Common myeloid progenitor, CD34-positive (primary cell): ENCODE measurements at places on chromosomes 2 and 18.
A peak's percentile ranks its signal among the peaks of the same experiment; 100 is the strongest.

DNA sequence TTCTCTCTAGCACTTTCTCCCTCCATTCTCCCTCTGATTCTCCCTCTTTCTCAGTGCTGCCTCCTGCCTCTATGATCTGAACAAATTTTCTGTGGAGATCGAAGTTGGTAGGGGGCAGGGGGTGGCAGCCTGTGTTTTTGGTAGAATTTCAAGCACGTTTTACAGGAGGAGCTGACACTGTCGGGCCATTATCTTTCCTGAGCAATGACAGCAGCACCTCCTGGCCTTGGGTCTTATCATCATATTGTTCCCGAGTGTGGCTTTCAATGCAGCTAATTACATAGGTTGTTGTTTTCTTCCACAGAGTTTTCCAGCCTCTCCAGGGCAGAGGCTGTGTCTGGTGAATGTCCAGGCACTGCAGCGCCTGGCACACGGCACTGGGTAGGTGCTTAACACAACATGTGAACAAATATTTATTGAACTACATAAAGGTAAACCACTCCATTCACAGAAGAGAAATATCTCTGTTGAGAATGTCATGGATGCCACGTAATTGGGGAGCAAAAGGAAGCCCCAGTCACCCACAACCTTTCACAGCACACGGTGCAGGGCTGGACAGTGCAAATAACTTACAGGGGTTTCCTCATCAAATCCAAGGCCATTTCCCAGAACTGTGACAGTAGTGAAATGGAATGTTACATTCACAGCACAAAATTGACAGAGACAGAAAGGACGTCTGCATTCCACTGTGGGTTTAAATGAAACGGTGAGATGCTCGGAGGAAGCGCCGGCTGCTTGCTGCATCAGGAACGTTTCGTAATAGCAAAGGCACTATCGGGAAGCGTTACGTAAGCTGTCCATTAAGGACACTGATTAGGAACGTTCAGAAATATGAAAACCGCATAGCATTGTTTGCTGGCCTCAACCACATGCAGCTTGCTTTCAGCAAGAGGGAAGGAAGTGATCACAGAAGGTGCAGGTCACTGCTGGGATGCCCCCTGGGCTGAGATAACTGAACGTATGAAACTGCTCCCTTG is 6.5 kb upstream of the KCNG2 start:
- peak; percentile 98 for DNase-seq

DNA sequence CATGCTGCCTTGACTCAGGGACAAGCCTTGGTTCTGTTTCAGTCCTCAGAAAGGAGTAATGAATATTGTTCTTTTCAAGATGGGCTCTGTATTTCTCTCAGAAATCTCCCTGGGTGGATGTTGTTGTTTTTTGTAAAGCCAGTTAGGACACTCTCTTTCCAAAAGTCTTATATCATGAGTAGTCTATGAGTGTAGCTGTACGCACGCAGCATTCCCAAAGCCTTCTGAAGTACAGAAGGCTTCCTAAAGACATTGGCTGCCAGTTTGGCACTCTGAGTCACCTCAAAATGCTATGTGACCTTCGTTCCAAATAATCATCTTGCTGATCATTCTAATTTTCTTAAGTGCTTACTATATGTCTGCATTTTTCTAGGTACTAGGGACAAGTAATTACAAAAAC is 16.7 kb upstream of the GTF2A1L start:
- no peak for DNase-seq

- no peak for DNase-seq
Measured at GRCh38 chr2:203583701-203584100, 48.6 kb upstream of the RAPH1 start.

GRCh38 chr2:38528008-38528442 is 74.7 kb downstream of the HNRNPLL start:
- DNase-seq = peak; percentile 46

DNA sequence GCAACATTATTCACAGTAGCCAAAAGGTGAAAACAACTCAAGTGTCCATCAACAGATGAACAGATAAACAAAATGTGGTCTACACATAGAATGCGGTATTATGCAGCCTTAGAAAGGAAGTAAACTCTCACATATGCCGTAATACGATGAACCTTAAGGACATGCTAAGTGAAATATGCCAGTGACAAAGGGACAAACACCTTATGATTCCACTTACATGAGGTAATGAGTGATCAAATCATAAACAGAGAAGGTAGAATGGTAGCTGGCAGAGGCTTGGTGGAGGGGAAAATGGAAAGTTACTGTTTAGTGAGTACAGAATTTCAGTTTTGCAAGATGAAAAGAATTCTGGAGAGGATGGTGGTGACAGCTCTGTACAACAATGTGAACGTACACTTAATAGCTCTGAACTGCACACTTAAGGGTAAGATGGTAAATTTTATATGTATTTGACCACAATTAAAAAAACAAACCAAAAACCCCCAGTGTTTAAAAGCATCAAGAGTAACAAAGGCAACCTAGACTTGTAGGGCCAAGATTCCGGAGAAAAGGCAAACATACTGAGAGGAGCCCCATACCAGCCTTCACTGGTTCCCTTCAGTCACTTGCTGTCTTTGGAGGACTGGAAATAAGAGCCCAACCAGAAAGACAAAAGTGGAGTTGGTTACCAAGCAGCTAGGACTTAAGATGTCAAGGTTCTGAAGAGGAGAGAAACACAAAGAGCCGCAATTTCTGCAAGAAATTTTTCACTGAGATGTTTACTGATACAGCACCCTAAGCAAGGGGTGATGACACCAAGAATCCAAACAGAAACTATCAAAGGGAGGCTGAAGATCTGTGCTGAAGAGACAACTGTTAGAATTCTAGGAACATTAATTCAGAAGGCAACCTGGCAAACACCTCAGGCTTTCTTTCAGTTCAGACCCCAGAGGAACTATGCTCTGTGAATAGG is 61.3 kb downstream of the CUL3 start:
- peak; percentile 85 for DNase-seq

DNA sequence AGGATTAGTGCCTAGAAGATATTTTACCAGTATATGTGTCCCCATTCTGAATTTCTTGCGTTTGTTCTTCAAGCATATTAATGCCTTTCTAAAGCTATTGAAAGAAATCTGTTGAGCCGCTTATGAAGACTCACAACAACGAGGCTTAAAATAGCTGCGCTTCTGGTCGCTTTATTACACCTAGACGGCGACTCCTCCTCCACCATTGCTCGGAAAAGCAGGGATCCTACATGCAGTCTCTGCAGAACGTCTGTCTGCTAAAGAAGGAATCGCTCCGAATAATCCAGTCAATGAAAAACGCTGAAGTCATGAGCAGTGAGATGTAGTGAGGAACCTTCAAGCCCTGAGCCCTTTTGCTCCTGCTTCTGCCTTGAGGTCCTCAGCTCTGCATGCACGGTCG is 94.8 kb upstream of the ZNF516 start:
- DNase-seq = no peak

DNA sequence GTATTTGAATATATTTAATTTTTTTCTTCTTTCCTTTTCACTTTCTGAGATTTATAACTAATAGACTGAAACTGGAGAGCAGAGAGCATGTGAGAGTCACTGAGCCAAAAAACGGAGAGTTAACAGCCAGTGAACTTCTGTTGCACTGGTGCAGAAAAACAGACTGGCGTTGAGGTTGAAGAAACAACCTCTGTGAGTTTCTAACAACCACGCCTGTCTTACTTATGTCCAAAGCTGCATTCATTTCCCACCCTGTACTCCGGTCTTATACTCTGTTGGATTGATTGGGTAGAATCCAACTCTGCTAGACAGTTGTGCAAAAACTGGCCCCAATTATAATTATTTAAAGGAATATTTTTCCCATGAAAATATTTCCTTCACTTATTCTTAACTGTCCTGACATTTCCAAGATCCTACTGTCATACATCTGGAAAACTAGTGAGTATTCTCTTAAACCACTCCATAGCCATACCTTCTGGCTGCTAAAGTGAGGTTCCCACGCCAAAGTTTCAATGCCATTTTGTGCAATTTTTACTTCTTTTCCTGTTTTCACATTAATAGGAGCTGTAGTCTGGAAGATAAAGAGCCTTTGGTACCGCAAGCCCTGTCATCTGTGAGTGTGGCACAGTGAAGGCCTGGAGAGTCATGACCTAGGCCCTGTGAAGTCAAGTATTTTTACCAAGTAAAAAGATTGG is 9.4 kb downstream of the CYP1B1 start:
- DNase-seq = no peak

DNA sequence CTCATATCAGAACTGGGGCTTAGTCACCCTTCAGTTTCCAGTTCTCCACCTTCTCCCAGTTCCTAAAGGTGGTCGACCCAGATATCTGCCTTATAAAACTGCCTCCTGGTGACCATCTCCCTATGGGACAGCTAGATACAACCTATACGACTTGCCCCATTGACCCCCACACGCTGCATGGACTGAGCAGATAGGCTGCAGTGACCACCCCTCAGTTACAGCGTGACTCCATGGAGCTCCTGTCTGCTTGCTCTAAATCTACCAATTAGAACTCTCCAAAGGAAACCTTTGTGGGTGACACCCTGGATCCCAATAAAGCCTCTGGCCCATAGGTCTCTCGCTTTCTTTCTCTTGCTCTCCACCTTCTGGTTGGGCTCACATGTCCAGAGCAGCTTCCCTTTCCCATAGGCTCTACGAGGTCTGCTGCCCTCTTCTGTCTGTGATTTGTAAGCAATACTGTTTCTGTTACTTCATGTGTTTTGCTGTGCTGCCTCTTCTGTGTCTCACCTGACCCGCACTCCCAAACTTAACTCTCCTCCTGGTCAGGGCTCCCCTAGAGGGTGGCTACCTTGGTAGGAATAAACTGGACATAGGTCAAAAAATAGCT is 971.3 kb upstream of the FAM98A start:
- peak; percentile 31 for DNase-seq

DNA sequence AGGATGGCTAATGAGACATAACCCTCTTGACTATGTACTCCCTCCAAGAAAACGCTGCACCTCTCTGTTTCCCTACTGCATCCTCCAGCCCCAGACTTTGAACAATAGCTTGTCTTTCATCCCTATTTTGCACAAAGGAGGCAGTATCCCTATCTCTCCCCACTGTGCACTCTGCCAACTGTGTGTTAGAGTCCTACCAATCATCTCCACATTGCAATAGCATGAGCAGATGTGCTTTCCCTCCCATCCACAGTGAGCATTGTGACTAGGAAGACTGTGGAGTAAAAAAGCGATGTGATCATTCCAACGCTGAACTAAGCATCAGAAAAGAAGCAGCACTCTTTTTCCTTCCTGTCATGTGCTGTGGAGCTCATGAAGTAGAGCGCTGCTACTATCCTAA is 206.3 kb upstream of the GULP1 start:
- no peak for DNase-seq

GRCh38 chr18:41881285-41881684 is 73.7 kb upstream of the PIK3C3 start:
- no peak for DNase-seq

GRCh38 chr2:43170405-43171105 is 55.9 kb downstream of the ZFP36L2 start:
- no peak for DNase-seq

DNA sequence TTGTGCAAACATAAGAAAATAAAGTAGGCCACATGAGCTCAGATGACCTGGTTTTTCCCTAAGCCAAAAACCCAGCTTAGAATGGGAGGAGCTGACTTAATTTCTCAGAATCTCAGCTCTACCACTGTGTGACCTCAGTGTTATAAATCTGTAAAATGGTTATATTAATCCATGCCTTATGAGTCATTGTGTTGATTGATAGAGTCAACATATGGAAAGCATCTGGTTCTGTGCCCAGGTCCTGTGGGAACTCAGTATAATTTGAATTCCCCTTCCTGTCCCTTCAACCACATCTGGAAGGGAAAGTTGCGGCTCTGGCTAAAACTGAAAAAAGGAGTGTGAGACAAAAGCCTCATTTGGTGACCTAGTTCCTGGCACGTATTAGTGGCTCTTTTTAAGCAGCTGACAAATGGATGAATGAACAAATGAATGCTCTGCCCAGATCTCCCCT is 25.7 kb downstream of the TMEM177 start:
- DNase-seq = no peak

GRCh38 chr2:167962436-167963226 is 284.8 kb downstream of the STK39 start:
- DNase-seq = no peak

DNA sequence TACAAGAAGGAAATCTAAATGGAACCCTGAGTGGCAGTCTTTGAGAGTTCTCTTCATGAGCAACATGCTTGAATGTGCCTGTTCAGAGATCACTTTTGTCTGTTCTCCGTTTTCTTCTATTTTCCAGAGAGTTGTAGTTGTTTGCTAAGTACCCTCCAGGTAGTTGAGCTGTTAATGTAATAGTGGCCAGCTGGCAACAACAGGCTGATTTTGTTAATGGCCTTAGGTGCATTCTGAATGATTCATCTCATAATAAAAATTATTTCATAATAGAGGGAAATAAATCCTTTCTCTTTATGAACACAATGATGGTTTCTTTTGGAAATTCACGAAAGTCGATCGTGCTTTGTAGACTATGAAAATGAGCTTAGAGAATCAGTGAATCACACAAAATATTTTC is 136.8 kb downstream of the LRP1B start:
- DNase-seq = no peak

DNA sequence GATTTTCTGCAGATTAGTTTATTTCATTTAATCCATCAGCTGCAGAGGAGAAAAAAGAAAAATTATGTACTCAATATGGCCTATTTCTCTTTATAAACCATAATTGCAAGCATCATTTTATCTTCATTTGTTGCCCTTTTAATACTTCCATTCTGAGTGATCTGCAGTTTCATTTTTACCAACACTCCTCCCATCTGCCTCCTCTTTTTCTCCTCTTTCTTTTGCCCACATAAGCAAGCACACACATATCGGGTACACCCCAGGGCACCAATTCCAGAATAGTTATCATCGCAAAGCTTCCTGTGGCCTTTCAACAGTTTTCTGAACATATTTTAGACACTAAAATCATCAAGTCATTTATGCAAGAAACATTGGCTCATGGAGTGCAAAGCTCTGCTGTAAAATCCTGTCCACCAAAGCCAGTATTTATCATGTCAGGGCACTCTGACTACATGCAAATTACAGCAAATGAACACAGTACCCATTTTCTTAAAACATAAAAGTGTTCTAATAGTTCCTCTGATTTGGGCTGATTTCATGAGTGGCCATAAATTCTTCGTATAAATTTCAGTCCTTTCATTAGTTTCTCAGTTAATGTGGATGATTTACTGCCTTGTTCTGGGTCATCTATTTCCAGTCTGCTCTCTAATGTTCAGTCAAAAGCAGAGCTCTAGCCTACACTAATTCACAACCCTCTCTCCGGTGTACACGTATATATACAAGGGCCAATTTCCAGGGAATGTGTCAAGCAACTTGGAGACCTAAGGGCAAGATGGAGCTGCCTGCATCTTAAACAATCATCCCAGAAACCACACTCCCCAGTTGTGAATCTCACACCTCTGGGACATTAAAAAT is 281.3 kb downstream of the STK39 start:
- DNase-seq = no peak
